ENCODE measurements at places on chromosomes 2 and 18.
A peak's percentile ranks its signal among the peaks of the same experiment; 100 is the strongest.

DNA sequence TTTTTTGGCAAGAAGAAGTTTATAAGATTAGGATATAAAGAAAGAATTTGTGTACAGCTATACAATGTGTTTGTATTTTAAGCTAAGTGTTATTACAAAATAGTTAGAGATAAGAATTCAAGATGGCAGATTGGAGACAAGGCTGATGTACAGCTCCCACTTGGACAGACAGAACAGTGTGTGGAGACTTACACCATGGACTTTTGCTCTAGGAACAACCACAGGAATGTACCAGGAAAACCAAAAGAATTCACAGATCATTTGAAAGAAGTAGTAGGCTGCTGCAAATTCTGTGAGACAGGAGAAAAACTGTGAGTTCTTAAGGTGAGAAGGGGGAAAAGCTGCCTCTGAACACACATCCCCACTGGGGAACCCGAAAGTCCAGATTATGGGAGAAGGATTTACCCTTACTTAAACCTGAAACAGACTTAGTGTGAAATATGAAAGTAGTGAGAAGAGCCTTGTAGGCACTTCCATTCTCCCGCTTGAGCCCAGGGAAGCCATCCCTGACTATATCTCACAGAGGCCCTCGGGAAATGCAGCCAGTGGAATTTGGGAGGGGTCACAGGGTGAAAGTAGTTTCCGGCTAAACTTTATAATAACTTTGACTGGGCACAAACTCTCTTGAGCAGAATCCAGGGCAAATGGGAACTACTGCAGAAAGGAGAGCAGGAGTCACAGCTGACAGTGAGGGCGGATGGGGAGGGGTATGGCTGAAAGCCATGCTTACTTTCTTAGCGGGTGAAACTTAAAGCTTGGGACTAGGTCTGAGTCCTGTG is 11.6 kb upstream of the RPRD1A start:
- no peak for DNase-seq

- no peak for DNase-seq
Observed at GRCh38 chr2:1972011-1972410, 227.7 kb upstream of the PXDN start.

DNA sequence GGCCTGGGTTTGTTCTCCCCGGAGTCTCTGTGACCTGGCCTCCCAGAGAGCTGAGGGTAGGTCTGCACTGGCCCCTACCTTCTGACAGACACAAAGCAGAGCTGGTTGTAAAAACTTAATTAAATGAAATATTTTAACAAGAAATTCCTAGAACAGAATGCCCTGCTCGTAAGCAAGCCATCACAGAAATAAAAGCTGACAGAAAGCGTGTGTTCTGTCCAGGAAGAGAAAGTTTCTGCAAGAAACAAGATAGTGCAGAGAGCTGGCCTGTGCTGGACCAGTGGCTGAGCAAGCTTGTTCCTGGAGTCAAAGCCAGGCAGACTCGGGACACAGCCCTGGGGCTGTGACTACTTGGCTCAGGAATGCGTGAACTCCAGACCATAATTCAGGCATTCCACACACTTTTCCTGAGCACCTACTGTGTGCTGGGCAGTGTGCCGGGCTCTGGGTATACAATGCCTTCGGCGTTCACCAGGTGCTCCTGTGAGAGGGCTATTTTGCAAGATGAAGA is 51.6 kb downstream of the APOB start:
- no peak for DNase-seq

DNA sequence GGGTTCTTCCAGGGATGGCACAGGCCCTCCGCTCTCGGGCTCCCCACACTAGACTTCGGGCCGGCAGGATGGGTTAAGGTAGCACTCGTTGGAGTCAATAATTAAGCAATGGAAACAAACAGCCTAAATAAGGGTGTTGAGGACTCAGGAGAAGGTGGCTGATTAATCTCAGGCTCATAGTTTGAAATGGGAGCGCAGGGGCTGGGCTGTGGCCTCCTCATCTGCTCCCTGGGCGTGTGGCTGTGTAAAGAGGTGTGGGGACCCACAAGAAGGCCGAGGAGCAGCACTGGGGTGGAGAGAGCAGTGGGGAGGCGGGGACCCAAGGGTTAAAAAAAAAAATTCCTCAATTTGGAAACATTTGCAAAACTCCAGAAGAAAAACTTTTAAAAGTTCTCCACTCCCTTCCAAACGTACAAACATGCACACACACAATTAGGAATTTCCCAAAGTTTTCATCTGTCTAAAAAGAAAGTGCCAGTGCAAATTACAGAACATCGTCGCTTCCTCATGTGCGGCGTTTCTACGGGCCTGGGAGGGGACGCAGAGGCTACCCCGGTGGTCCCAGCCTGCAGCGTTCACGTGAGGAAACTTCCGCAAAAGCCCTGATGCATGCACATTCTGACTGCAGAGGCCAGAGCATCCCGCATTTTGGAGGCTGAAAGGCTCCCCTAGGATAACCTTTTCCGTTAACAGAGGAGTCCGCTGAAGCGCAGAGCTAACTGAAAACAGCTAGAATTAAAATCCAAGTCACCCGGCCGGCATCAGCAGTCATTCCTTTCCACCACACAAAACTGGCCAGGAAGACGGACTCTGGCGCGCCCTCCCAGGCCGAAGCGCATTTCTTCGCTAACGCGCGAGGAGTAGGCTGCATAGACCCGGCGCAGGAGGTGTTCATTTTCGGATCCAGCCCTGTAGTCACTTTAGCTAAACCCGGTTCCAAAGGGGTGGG is 1.0 kb upstream of the TUBB6 start:
- DNase-seq, result no peak

DNA sequence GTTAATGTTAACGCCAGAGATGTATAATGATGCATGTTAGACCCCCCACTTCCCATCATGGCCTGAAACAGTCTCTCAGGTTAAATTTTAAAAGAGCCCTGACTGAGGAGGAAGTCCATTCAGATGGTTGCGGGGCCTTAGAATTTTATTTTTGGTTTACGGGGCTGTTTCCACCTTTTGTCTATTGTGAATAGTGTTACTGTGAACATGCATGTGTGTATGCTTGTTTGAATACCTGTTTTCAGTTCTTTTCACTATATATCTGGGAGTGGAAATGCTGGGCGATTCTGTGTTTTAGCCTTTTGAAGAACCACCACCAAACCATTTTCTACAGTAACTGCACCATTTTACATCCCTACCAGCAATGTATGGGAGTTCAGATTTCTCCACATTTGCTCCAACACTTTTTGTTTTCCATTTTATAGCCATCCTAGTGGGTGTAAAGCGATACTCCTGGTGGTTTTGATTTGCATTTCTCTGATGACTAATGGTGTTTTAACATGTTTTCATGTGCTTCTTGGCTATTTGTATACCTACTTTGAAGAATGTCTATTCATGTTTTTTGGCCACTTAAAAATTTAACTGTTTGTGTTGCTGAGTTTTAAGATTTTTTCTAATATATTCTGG is 133.0 kb downstream of the MYO3B start:
- DNase-seq, result no peak

- no peak for DNase-seq
Observed at GRCh38 chr2:43041661-43042360, 184.6 kb downstream of the ZFP36L2 start.

DNA sequence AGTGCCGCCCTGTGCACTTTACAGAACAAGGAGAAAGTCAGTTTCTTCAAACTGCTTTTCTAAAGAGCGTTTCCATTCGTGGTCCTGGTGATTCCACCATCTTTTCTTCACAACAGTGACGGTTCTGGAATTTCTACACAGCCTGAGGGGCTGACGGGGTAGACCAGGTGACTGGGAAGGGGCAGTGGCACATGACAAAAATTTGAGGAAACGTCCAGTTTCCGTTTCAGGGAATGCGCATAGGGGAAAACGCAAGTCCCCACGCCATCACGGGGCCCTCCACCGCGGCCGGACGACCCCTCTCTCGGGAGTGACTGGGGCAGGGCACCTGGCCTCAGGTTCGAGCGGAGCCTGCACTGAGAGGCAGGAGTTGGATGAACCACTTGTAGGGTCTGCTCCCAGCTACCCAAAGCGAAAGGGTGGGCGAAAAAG is 980 bp upstream of the SPTBN1 start:
- peak; percentile 23 for DNase-seq

GRCh38 chr2:222479859-222480258 is 55.5 kb downstream of the SGPP2 start:
- no peak for DNase-seq

DNA sequence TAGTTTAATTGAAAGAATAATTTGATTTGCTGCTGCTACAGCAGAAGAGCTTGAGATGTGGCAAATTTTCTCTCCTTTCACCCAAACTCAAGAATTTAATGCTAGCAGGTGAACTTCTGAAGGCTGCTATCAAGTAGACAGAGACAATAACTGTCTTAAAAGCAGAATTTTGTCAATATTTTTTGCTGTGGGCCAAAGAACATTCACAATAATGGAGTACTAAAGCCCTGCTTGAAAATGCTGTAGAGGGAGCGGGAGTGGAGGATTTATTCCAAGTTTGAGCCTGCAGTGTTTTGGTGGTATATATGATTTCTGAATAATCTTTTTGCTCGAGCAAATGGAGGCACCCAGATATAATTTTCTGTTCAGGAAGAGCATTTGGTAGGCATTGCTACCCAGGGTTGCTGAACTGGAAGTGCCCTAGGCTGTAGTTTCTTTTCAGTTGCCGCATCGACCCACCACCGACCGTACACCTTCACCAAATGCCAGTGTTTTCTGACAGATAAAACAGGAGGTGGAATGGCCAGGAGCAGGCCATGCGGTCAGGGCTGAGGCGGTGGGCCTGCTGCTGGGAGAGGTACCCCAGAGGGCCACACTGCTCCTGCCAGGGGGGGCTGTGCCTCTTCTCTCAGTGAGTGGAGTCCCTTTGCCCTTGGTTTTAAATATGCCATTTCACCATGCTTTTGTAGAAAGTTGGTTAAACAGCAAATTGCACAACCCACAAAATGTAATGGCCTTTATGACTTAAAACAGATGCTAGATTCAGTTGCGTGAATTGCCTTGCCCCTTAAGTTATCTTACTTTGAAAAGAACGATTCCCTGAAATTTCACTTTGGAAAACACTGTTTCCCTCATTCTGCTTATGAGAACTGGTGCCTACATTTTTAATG is 36.4 kb downstream of the TSHZ1 start:
- no peak for DNase-seq

GRCh38 chr2:146952696-146953095 is 892.1 kb upstream of the ACVR2A start:
- DNase-seq, result no peak

- no peak for DNase-seq
Observed at GRCh38 chr2:236714080-236714479, 144.5 kb downstream of the ACKR3 start.

DNA sequence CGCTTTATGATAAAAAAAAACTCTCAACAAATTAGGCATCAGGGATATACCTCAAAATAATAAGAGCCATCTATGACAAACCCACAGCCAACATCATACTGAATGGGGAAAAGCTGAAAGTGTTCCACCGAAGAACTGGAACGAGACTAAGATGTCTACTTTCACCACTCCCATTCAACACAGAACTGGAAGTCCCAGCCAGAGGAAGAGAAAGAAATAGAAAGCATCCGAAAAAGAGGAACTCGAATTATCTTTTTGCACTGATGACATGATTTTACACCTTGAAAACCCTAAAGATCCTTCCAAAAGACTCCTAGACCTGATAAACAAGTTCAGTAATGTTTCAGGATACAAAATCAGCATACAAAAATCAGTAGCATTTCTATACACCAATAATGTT is 121.6 kb downstream of the ZRANB3 start:
- DNase-seq, result no peak

- no peak for DNase-seq
Observed at GRCh38 chr2:80256782-80257167, 47.8 kb downstream of the LRRTM1 start.

- no peak for DNase-seq
Observed at GRCh38 chr18:9130806-9131205, 5.8 kb upstream of the ANKRD12 start.

DNA sequence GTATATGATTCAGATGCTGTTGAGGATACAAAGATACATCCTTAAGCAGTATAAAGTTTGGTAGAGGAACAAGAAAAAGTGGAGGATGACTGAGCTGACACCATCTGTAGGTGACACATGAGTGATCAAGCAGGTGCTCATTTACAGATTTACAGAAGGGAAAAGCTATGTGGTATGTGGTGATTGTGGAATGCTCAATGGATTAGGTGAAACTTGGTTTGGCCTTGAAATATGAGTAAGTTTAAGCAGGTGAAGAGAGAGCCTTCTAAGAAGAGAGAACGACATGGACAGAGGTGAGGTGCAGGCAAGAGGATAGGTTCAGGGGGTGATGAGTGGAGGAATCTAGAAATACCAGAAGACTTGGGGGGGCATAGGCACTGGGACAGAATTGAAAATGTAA is 5.9 kb downstream of the ASXL3 start:
- no peak for DNase-seq

GRCh38 chr18:41513438-41513837 is 441.6 kb upstream of the PIK3C3 start:
- DNase-seq, result no peak

DNA sequence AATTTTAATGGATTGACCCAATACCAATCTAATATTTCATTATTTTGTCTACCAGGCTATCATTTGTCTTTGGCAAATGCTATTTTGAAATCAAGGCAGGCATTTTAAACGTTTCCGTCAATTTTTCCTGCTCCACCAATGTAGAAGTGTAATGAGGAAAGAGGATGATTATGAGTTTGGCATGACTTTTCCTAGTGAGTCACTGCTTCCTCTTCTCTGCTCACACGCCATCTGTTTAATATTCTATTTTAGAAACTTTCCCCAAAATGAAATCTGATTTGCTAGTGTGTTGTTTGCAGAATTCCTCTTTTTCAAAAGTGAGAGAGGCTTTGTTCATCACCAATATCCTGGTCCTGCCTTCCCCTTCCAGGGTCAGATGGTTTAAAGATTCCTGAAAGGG is 42.5 kb upstream of the PID1 start:
- no peak for DNase-seq

DNA sequence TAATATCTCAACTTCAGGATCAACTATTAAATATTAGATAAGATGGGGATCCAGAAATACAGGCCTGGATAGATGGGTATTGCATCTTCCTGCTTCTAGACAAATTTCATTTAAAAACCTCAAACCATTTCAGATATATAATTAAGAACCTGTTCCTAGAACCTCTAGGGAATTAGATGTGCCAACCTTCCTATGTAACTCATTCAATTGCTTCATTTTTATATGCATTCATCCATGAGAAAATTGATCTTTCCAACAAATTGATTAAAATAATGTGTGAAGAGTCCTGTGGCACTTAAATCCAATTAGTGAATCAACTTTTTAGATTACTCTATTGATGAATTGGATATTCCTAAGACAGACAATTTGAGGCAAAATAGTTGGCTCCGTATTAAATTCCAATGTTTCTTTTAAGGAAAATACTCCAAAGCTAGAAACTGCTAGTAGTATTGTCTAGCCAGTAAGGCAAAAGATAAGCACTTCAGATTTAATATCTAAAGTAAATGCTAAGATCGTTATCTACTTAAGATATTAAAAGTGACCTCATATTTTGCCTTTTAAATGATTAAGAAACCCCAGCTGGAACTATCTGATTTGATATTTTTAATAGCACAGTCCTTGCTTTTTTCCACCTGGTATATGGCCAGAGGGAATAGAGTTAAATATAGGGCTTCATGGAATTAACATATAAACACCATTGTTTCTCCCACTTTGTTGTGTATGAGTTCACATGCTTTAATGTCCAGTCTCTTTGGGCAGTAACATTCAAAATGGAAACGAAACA is 35.8 kb downstream of the DARS1 start:
- DNase-seq, result no peak

Measured in caudate nucleus (tissue), 63 donors.